Myocyte (in vitro differentiated cells): ENCODE measurements at places on chromosomes 1 and 21. TPM values are rescaled to one million over a fixed set of nuclear protein-coding genes. Genes with fewer than 3 reads are reported as not detected.

Gene LENEP
- total RNA-seq: not detected in 2 replicates

Gene TRNP1
- total RNA-seq: 4.7 and 5.4 TPM in 2 replicates

Gene NUDT4B
- 39.2 and 64.9 TPM in 2 replicates for total RNA-seq

Gene AMY2A
- not detected in 2 replicates for total RNA-seq

Gene HAO2
- 0.11 TPM in 1 of 2 replicates, not detected in the other for total RNA-seq

DNA sequence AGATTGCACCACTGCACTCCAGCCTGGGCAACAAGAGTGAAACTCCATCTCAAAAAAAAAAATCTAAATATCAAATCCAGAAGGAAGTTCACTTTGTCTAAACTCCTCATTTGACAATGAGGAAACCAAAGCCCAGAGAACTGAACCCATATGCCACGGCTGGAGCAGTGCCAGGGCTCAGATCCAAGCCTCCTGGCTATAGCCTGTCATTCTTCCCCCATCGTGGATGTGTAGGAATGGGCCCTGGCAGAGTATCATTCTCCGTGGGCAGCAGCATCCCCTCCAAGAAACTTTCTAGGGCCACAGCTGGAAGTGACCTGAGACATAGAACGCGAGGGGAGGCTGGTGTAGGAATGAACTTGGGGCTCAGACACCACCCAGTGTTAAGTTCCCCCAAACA, 47.2 kb downstream of the CAPN9 start:
- no peak for DNase-seq

DNA sequence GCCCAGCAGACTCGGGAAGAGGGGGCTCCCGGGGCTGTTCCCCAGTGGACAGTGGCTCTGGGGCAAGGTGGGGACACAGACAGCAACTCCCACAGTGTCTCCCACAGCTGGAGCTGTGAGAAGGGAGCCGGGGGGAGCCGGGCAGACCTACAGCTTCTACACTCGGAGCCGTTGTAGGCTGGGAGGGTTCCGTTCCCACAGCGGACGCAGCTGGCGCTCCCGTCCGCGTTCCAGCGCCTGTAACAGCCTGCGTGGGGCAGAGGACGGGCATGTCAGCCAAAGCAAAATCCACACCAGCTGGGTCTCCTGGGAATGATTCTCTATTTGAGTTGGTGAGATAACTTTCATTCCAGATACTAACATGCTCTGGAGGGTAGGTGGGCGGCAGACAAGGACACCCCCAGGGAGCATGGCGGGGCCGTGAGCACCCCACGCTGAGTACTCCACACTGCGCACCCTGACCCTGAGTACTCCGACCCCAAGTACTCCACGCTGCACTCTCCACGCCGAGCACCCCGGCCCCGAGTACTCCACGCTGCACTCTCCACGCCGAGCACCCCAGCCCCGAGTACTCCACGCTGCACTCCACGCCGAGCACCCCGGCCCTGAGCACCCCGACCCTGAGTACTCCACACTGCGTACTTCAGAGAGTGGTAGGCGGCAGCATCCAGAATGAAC, 13.4 kb upstream of the RNF223 start:
- DNase-seq: no peak

GRCh38 chr1:115466433-115466832, 128.4 kb upstream of the NGF start:
- DNase-seq: no peak

DNA sequence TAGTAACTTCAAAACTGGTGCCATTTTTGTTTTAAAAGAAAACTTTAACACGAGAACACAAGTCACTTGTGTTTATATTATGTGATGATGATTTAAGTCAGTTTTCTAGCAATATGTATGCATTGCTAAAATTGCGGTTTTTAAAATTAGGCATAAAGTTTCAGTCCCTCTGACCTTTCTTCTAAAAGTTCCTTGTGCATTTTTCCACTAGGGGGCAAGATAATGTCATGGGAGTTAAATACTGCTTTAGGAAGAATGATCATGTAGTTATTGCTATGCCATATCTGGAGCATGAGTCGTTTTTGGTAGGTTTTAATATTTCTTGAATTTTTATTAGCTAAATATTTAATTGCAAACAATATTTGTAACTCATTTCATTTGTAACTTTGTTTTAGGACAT, 10.7 kb downstream of the CDC7 start:
- DNase-seq: peak; percentile 53

DNA sequence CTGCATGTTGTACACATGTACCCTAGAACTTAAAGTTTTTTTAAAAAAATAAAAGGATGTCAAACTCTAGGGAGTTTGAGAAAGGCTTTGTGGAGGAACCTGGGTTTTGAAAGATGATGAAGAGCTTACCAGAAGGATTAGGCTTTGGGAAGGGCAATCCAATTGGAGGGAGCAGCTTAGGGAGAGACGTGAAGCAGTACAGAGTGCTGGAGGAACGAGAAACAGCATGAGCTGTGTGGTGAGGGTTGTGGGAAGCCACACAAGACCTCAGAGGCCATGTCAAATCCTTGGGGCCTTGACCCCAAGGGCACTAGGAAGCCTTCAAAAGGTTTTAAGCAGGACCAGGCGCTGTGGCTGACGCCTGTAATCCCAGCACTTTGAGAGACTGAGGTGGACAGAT, 8.4 kb upstream of the KPNA6 start:
- DNase-seq: peak; percentile 30

DNA sequence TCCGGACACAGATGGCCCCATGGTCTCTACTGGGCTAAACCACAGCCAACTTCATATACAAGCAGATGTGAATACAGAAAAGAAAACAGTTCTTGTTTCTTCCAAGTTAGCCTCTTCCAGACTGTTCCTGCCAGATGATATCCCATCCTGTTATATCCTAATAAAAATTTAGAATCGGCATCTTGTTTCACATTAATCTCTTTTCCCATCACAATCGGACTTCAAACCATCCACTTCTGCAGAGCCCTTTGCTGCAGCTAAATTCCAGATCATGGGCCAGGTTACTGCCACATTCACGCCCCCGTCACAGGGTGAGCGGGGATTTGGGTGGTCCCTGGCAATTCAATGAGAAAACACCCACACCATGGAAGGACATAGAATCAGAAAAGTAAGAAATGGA, 57.2 kb downstream of the NPHP4 start:
- no peak for DNase-seq

DNA sequence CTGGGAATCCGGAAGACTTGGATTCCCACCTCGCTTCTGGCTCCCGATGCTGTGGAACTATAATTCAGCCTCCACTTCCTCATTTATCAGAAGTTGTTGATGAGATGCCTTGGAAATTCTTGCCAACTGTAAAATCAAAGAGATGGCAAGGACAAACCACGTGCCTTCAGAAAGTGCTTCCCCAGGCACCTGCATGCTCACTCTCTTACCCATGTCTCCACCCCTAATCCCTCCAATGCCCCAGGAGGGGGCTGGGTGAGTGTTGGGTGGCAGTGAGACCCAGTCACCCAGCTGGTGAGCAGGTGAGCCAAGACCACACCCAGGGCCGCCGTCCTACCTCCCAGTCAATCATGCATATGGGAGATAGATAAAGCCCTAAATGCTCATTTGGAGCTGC, 160.8 kb downstream of the PSMG1 start:
- no peak for DNase-seq

DNA sequence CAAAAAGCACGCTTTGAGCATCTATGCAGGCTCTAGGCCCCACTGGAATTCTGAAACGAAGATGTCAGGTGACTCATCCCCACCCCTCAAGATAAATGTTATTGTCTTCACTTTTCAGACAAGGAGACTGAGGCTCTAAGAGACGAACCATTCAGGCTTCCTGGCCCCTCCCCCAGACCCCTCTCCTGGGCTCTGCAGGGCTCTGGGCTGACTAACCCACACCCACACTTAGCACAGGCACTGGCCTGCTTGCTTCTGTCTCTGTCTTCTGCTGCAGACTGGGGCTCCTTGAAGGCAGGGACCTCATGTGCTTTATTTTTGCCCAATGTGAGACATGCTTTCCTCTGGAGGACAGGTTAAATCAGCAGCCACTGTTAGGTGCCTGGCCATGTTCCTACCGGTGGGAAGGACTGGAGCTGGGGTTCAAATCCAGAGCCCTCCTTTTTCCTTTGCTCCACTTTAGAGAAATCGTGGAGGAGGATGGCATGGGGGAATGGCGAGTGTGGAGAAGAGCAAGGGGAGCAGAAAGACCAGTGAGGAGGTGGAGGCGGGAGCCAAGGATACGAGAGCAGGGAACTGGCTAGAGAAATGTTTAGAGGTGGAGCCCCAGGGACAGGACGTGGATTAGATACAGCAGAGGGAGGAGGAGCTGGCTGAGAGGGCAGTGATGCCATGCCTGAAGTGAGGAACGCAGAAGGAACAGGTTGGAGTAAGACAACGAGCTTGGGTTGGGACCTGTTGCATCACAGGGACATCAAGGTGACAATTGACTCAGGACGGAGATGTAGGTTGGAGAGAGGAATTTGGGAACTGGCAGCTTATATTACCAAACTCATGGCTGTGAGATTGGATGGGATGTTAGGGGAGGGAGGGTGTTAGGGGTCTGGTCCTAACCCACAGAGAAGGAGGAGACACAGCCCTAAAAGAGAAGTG, 1.7 kb downstream of the TMEM125 start:
- DNase-seq: no peak
